ENCODE measurements at places on chromosomes 2 and 18.
A peak's percentile ranks its signal among the peaks of the same experiment; 100 is the strongest.

DNA sequence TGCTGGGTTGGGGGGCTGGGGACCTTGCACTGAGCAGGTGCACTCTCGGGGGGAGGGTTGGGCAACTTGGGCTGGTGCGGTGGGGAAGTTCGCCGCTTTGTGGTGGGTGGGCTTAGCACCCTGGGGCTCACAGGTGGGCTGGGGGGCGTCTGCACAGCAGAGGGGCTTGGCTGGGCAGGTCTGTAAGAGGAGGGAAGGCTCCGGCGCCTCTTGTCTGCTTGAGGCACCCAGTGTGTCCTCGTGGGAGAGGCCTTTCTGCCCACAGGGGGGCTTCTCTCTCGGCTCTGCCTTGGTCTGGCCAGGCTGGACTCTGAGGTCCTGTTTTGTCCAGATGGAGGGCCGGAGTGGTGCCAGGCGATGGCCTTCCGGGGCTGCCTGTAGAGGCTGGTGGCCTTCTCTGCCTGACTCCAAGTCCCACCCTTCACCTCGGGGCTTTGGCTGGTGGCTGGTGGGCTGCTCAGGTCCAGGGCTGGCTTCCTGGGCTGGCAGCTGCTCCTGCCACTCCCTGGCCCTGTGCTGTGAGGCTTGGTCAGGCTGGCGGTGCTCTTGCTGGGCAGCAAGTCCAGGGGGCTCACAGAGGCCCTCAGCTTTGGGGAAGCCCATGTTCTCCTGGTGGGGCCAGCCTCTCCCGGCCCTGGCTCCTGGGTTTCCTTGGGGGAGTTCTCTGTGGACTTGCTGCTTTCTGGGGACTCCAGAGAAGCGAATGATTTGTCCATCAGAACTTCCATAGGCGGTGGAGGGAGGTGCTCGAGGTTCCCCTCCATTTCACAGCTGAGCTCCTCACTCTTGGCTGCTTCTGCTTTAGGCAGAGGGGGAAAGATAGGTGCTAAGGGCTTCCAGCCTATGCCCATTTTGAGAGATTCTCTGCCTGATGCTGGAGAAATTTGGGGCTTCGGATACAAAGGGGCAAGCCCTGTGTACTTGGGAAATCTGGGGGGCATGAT lies 3.0 kb downstream of the PCARE start:
- no peak for DNase-seq

DNA sequence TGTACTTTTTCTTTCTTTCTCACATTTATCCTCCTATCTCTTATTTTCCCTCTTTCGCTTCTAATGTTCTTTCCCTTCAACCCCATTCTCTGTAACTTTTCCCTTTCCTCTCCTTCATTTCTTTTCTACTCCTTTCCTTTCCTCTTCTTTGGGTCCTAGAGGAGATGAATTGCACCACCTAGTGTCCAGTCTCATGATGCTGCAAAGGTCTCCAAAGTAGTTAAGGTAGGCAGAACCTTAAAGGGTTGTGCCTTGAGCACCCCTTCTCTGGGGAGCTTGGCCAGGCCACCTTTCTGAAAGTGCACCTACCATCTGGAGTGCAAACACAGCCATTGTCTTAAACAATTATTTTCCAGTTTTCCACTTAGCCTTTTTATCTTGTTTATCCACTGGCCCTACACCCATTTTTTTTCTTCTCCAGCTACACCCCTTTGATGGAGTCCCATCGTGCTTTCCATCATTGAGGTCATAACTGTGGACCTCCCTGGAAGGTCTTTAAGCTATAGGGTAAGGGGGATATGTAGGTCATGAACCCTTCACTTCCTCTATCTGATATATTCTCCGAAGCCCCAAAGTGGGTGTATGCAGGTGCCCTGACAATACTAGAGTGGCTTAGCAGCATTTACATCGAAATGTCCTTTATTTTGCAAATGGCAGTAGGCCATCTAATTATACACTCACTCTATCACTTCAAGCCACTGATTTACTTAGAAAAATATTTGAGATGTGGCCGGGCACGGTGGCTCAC lies 155.9 kb downstream of the ESCO1 start:
- peak; percentile 82 for DNase-seq

DNA sequence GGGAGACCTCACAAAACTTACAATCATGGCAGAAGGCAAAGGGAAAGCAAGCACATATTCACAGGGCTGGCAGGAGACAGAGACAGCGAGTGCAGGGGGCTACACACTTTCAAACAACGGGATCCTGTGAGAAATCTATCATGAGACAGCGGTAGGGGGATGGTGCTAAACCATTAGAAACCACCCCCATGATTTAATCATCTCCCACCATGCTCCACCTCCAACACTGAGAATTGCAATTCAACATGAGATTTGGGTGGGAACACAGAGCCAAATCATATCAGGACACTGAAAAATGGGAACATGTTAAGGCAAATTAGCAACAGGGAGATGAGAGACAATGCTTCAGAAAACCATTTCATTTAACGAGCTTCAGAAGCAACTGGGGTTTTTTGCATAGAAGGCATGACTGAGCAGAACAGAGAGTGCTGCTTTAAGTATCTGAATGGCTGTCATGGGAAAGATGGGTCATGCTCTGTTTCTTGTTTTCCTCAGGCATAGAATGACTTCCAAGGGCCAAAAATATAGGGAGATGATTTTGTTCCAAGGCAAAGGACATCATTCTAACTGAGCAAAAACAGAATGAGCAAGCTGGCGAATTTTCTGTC lies 100.8 kb upstream of the MAP2 start:
- DNase-seq = no peak

- DNase-seq = peak; percentile 94
Measured at GRCh38 chr2:1717113-1717512, 27.2 kb downstream of the PXDN start.

DNA sequence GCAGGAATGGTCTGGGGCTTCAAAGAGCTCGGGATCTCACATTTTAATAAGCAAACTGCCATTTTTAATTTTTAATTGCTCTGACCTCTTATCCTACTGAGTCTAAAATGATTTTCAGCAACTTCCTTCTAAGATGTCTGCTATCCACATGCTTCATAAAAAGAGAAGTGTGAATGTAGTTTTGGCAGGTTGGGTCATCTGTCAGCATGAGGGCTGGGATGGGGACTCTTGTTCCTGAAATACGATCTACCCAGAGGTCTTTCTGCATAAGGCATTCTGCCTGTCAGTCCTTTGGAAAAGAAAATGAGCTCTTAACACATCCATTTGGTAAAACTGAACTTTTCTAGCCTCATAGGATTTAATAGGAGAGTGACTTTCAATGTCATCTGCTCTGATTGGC lies 252.8 kb upstream of the APCDD1 start:
- peak; percentile 49 for DNase-seq

GRCh38 chr2:205643391-205643885 lies 38.9 kb upstream of the NRP2 start:
- DNase-seq = no peak

- no peak for DNase-seq
Measured at GRCh38 chr2:237602409-237602808, 11.9 kb upstream of the RAB17 start.

GRCh38 chr2:159793326-159793725 lies 4.7 kb downstream of the CD302 start:
- DNase-seq = peak; percentile 22

DNA sequence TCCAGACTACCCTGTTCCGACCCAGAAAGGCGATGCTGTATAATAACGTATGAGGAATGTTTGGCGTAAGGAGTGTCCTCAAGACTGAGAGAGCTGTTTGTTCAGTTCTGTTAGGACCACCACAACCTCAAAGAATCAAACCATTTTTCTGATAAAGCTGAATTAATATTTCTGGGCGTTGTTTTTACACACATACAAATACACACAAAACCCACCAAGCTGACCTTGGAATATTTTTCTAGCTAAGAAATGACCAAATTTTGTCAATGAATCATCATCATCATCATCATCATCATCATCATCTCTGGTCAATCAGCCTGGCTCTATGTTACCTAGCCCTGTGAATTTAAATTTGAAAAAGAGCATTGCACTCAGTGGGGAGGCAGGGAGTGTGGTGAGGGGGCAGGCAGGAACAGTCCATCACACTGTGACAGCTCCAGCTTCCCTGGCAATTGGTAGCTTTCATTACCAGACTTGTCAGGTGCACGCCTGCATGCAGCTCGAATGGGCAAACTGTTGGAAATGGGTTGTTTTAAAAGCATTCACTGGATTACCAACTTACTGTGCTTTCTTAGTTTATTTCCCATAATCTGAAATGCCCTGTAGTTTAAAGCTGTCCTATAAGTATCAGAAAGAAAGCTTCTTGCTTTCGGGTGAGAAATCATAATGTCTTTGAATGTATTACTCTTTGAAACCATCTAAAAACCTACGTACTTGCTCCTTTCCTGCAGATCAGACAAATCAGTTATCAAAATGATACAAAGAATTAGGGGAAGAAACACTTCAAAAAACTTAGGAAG lies 6.9 kb upstream of the POU3F3 start:
- DNase-seq = peak; percentile 67

GRCh38 chr2:164984428-164984827 lies 29.1 kb upstream of the SLC38A11 start:
- no peak for DNase-seq

GRCh38 chr18:62788876-62789275 lies 73.5 kb downstream of the PHLPP1 start:
- no peak for DNase-seq

DNA sequence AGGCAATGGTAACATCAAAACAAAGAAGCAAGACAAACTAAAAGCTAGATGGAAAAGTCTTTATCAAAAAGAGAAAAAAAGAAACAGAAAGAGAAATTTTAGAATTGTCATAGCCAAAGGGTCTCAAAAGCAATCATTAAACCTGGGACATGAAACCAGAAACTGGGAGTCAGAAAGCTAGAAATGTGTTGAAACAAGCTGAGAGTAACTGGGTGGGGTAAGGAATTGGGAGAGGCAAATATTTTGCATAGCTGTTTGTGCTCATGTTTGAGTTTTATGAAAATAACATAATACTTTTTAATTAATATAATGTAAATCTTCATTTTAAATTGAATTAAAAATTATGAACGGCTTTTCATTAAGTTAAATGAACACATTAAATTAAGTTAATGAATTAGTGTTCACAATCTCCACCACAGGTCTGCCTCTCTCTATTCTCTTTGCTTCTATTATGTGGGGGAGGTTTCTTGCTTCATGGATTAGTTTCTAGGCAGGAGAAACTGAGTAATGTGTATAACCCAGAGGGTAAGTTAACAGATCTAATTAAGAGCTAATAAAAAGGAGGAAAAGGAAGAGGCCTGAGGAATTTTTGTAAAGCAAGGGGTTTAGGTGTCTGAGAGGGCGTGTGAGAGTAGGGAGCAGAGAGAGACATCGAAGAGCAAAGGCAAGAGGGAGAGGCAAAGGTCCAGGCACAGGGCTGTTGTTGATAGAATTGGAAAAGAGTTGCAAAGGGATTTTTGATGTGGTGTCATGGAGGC lies 20.0 kb upstream of the SERPINB2 start:
- no peak for DNase-seq

DNA sequence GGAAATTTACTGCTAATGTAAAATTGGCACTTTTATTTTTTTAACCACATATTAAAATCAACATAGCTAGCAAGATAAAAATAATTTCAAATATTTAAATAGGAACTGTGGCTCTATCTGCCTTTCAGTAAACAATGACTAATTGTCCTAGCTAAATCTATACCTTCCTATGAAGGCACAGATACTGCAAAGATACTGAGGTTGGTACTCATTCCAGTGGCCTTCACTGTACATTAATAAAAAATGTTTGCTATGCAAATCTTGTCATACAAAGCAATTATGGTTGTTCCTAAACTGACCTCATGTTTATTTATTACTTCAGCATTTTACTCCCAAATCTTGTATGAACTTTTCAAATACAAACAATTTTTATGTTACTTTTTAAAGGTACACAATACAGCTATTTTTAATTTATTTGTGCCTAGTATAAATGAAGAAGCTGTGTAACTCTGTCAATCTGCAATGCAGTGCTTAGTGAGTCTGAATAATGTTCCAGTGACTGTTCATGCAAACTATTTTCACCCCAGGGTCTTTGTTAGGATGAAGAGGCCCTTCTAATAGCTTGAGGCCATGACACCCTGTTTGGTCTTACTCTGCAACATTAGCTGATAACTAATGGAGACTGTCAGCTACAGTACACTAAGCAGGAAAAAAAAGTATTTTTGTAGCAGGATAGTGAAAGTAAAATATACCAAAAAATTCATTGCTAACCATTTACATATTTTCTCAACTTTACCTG lies 9.3 kb upstream of the ERBB4 start:
- no peak for DNase-seq
